ENCODE measurements at places on chromosomes 6 and 20. TPM values are rescaled to one million over a fixed set of nuclear protein-coding genes. Genes with fewer than 3 reads are reported as not detected.

DNA sequence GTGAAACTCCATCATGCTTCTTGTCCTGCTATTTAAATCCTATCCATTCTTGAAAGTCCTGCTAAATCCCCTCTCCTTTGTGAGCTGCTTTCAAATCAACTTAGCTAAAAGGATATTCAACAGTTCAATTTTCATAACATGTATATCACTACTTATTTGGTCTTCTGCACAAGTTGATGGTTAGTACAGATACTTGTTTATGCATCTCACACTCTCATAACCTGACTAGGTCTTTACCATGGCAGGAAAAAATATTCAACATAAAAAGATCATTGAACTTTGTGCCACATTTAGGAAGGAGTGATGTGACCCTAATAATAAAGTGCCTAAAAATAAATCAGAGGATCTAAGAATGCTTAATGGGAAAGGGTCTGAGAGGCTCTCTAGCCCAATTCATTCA is 148.2 kb downstream of the RALGAPA2 start:
- H3K36me3 ChIP-seq, result no peaks in the 10 kb centered on the region
- DNase-seq, result no peak
- no peak overlapping the region for H3K4me3 ChIP-seq
- no peaks in the 10 kb centered on the region for H3K27me3 ChIP-seq

Gene KCNS1
- 2.3 TPM for total RNA-seq

GRCh38 chr20:5544712-5545111 is 205.5 kb upstream of the SHLD1 start:
- no peak overlapping the region for H3K27ac ChIP-seq
- peaks cover 17% of the 10 kb centered on the region for H3K36me3 ChIP-seq
- no peak for DNase-seq
- no peaks in the 10 kb centered on the region for H3K27me3 ChIP-seq

- no peaks in the 10 kb centered on the region for H3K36me3 ChIP-seq
- no peak for DNase-seq
- H3K4me1 ChIP-seq, result no peaks in the 10 kb centered on the region
- no peak overlapping the region for H3K4me3 ChIP-seq
- H3K27ac ChIP-seq, result no peak overlapping the region
Observed at GRCh38 chr6:27406085-27406484, 17.5 kb downstream of the ZNF391 start.

Gene ADGRG6
- total RNA-seq, result 89.2 TPM

- H3K27me3 ChIP-seq, result no peaks in the 10 kb centered on the region
- no peaks in the 10 kb centered on the region for H3K4me1 ChIP-seq
- DNase-seq, result no peak
- peaks cover 17% of the 10 kb centered on the region for H3K36me3 ChIP-seq
- H3K27ac ChIP-seq, result no peak overlapping the region
Observed at GRCh38 chr20:5590899-5591298, 159.3 kb upstream of the SHLD1 start.

DNA sequence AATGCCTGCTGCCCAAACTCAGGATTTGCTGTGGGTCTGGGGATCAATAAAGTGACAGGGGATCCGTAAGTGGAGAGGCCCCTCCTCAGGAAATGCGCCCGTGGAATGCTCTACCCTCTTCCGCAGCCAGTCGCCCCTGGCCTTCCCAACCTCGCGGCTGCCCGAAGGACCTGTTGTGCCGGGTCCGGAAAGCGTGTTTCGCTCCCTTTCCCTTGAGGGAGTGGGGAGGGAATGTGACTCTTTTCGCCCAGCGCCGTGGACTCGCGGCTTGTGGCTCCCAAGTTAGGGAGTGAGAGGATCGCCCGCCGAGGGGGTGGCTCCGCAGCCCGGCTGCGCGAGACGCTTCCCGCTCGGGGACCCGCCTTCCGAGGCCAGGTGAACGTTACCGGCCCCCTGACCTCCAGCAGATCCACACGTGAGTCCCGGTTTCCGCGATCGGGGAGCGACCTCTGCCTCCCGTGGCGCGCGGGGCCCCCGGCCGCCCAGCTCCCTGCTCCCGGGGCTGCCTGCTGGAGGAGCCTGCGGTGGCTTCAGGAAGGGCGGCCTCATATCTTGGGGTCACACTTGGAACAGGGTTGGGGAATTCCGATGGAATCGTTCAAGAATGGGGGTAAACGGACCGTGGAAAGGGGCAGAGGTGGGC is 666 bp downstream of the TPD52L1 start:
- no peaks in the 10 kb centered on the region for H3K36me3 ChIP-seq
- peak overlapping the region; percentile 67 for H3K4me3 ChIP-seq
- no peaks in the 10 kb centered on the region for H3K27me3 ChIP-seq
- peaks cover 16% of the 10 kb centered on the region for H3K4me1 ChIP-seq
- no peak overlapping the region for H3K27ac ChIP-seq

Gene VGLL2
- 1.7 TPM for total RNA-seq

Gene TRIM40
- total RNA-seq, result not detected

Gene SOBP
- total RNA-seq, result 4.7 TPM

Gene GGTLC1
- total RNA-seq, result not detected

GRCh38 chr20:44069203-44070011 is 117.6 kb downstream of the JPH2 start:
- no peak overlapping the region for H3K4me3 ChIP-seq
- no peaks in the 10 kb centered on the region for H3K27me3 ChIP-seq
- no peak overlapping the region for H3K27ac ChIP-seq
- H3K36me3 ChIP-seq, result no peaks in the 10 kb centered on the region
- H3K4me1 ChIP-seq, result peaks cover 2% of the 10 kb centered on the region

DNA sequence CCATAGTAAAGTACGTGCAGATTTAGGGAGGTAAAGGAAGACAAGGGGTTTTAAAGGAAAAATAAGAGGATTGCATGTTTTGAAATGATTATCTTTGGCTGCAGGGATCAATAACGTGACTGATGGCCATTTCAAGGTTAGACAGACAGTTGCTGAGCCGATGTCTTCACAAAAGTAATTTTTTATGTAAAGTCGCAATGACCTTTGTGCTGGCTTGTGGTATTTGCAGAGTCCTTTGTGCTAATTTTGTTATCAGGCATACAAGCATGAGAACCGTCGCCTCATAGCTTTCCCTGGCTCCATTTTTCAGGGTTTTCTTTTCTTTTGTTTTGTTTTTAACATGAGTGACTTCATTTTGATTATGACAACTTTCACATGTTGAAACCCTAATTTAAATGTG is 605.7 kb upstream of the GJE1 start:
- no peaks in the 10 kb centered on the region for H3K4me1 ChIP-seq
- no peak overlapping the region for H3K27ac ChIP-seq
- no peak for DNase-seq
- no peaks in the 10 kb centered on the region for H3K36me3 ChIP-seq

Gene PBOV1
- total RNA-seq, result not detected

DNA sequence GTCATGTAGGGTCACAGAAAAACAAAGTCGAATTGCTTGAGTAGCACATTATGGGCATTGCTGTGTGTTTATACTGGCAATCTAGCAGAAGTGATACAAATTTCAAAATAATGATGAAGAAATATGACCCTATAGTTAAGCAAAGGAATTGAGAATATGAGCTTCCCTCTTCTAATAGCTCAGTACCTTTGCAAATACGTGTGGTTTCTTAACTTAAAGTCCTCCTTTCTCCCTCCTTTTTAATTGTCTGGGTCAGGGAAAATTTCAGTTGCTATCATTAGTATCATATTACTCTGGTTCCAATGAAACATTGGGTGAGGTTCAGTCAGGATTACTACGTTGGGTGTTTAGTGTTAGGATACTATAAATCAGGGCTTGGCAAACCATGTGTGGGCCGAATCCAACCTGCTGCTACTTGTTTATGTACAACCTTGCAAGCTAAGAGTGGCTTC is 166.8 kb upstream of the CARMIL1 start:
- H3K4me3 ChIP-seq, result no peak overlapping the region
- no peaks in the 10 kb centered on the region for H3K27me3 ChIP-seq
- no peak overlapping the region for H3K27ac ChIP-seq
- H3K4me1 ChIP-seq, result no peaks in the 10 kb centered on the region
- no peaks in the 10 kb centered on the region for H3K36me3 ChIP-seq

Gene CAGE1
- 0.30 TPM for total RNA-seq

DNA sequence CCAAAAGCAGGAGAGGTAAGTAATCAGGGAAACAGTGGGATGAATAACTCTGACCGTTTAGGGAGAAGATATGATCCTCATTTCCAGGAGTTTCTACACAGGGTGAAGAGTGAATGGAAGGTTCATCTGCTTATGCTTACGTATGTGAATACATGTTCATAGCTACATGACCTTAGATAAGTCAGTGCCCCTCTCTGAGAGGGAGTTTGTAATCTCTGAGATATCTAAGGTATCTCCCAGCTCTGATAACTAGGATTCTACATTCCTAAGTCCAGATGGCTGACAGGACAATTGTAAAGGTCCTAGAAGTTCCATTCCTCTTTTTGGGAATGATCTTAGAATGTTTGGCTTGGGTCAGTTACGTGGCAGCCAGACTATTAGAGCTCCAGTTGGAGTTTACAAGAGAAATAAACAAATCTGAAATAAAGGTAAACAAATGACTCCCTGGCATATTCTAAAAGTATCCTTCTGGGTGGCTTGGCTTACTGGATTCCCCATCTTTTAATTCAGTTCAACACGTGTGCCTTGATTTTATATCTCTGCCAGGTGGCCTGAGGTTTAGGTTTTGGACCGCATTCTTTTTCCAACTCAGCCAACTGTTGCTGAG is 15.8 kb downstream of the PROCR start:
- H3K27ac ChIP-seq, result no peak overlapping the region
- no peak overlapping the region for H3K4me3 ChIP-seq
- DNase-seq, result no peak
- H3K27me3 ChIP-seq, result no peaks in the 10 kb centered on the region
- H3K36me3 ChIP-seq, result no peaks in the 10 kb centered on the region
- no peaks in the 10 kb centered on the region for H3K4me1 ChIP-seq

Gene PCSK2
- total RNA-seq, result not detected

DNA sequence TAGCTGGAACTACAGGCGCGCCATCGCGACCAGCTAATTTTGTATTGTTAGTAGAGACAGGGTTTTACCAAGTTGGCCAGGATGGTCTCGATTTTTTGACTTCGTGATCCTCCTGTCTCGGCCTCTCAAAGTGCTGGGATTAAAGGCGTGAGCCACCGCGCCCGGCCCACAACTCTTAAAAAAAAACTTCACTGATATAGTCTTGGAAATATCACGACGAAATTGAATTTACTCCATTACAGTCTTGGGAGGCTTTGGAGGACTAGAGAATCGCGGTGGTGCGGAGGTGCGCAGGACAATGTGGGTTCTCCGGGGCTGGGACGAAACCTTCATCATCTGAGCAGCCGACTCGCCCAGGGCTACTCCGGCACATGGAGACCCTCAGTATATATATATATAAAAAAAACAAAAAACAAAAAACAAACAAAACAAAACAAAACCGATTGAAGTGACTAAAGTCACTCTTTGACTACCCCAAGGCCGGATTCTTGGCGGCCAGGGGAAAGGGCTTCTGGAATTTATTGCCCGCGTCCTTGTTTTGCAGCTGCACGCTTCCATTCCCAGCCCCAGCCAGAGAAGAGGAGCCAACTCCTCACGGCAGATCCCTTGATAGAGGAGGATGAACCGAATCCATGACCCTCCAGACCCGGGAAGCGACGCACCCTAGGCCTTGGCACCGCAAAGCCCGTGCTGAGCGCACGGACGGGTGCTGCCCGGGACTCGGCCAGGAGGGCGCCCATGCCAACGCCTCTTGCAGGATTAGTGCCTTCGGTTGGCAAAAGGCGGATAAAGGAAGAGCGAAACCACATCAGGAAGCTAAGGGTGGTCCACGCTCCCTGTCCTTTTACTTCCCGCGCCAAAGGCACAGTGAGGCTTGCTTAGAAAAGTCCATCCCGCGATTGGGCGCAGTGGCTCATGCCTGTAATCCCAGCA is 1.7 kb upstream of the GCM2 start:
- H3K36me3 ChIP-seq, result no peaks in the 10 kb centered on the region
- H3K4me1 ChIP-seq, result peaks cover 7% of the 10 kb centered on the region
- no peak overlapping the region for H3K4me3 ChIP-seq
- H3K27ac ChIP-seq, result no peak overlapping the region
- H3K27me3 ChIP-seq, result peaks cover 76% of the 10 kb centered on the region

Gene ADA
- 68.5 TPM for total RNA-seq

GRCh38 chr6:30656513-30656912 is 9.6 kb downstream of the C6orf136 start:
- H3K27me3 ChIP-seq, result no peaks in the 10 kb centered on the region
- H3K4me3 ChIP-seq, result no peak overlapping the region
- H3K36me3 ChIP-seq, result peaks cover 52% of the 10 kb centered on the region

GRCh38 chr6:166394036-166394892 is 11.5 kb upstream of the MPC1 start:
- no peak overlapping the region for H3K27ac ChIP-seq
- no peaks in the 10 kb centered on the region for H3K4me1 ChIP-seq

DNA sequence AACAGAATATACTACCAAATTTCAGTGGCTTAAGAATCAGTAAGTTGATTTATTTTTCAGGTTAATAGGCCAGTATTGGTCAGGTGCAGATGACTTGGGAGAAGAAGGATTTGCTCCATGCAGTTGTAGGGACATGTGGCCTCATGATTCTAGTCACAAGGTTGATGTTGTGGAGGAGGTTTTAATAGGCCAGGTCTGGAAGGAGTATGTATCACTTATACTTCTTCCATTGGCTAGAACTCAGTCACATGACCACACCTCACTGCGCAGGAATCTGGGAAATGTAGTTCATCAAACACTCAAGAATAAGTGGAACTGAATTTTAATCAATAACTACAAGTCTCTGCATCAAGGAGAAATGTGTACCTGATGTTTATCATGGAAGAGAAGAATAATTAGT is 281.5 kb upstream of the QKI start:
- no peak for DNase-seq
- H3K4me1 ChIP-seq, result no peaks in the 10 kb centered on the region

DNA sequence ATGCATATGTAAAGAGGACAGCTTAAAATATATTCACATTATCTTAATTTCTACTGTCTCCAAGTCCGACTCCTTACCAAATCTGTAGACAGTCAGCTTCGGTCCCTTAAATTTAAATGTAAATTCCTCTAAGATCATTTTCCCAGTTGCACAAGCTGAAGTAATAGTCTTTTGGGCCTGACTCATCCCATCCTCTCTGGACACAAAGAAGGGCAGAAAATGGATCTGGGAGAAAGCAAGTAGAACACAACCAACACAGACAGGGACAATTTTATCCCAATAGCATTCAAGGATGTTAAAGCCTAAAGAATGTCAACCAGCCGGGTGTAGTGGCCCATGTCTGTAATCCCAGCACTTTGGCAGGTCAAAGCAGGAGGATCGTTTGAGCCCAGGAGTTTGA is 228.3 kb downstream of the ARHGAP18 start:
- DNase-seq, result no peak
- no peaks in the 10 kb centered on the region for H3K4me1 ChIP-seq
- no peaks in the 10 kb centered on the region for H3K27me3 ChIP-seq
- H3K27ac ChIP-seq, result no peak overlapping the region

Gene LRRN4
- total RNA-seq, result 1.1 TPM

Gene PRR18
- total RNA-seq, result not detected

Gene POU5F1
- 6.3 TPM for total RNA-seq

- no peaks in the 10 kb centered on the region for H3K4me1 ChIP-seq
- H3K36me3 ChIP-seq, result no peaks in the 10 kb centered on the region
- DNase-seq, result no peak
- H3K27me3 ChIP-seq, result peaks cover 3% of the 10 kb centered on the region
Observed at GRCh38 chr6:28711788-28712341, 186.2 kb downstream of the GPX5 start.

Gene PNPLA1
- total RNA-seq, result not detected

Gene WFDC12
- total RNA-seq, result not detected

All from astrocyte (in vitro differentiated cells and primary cell).